ENCODE measurements at places on chromosomes 6 and 20.

DNA sequence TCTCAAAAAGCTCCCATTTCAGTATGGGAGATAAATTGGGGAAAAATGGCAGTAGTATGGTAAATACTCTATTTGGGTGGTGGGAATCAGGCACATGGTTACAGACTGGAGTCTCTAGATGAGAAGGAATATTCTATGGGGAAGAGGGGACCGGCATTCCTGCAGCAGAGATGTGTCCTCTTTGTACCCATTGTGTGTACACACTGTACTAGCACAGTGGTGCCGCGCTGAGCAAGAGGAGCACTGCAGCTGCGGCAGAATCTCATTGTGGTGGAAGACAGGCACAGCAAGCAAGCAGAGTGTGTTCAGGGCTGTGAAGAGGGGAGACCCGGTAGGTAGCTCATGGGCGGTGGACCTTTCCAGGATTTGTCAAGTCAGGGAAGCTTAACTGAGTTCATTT, 13.0 kb downstream of the AFDN start:
- DNase-seq: no peak

GRCh38 chr20:4929686-4930397, 71.5 kb downstream of the SLC23A2 start:
- no peak for DNase-seq

- DNase-seq: no peak
Observed at GRCh38 chr6:6694825-6695624, 106.5 kb downstream of the LY86 start.

GRCh38 chr20:16174311-16174710, 398.9 kb downstream of the KIF16B start:
- no peak for DNase-seq

DNA sequence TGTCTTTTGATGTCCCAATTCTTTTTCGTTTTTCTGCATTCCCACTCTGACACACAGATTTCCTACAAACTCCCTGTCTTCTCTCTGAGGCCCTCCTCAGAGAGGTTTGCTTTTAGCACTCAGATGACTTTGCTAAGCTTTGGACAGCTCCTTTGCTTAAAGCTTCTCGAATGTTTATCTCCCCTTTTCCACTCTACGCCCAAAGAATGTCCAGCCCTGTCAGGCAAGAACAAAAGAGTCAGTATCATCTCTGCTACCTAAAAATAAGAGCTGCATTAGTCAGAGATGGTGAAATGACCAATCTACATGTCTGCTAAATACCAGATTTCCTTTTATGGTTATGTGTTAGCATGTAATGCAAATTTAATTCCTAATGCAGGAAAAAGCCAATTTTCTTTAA, 56.8 kb downstream of the PREP start:
- peak; percentile 84 for DNase-seq

GRCh38 chr6:38177882-38178583, 358.5 kb downstream of the ZFAND3 start:
- DNase-seq: no peak

DNA sequence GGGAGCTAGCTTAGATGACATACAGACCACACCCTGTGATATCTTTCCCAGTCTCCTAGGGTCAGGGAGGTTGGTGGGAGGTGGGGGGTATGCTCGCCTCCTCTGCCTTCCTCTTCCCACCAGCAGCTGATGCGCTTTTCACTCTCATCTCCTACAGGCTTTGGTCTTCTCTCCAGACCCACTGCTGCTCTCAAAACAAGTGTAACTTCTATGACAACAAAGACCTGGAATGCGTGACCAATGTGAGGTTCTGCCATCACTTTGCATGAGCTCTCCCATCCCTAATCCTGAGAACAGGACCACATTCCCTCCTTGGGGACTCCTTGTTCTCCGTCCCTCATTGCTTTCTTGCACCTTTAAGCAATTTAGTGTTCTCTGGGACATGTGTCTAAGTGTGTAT, 2.7 kb downstream of the CTSA start:
- no peak for DNase-seq

DNA sequence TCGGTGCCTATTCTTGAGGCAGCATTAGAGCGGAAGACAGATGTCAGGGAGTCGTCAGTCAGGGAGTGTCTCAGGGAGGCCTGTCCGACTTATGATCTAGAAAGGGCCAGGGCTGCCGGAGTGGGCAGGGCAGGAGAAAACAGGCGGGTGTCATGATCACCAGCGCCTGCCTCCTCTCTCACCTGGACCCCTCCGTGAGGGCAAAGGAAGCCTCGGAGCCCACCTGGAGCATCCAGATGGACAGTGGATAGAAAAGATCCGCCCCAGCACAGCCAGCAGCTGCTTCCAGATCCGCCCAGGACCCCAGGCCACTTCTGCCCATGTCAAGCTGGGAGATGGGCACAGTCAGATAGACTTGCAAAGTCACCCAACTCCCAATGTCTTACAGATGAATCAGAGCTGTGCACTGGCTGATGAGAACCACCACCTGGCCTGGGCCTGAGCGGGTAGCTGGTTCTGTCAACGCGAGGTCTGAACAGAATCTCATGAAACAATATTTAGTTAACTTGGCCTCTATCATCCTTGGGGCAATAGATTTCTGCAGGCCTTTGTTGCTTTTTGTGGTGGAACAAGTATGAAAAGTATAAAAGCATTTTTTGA, 22.2 kb downstream of the PSMG4 start:
- no peak for DNase-seq

GRCh38 chr20:48795732-48796131, 32.1 kb downstream of the PREX1 start:
- DNase-seq: no peak

DNA sequence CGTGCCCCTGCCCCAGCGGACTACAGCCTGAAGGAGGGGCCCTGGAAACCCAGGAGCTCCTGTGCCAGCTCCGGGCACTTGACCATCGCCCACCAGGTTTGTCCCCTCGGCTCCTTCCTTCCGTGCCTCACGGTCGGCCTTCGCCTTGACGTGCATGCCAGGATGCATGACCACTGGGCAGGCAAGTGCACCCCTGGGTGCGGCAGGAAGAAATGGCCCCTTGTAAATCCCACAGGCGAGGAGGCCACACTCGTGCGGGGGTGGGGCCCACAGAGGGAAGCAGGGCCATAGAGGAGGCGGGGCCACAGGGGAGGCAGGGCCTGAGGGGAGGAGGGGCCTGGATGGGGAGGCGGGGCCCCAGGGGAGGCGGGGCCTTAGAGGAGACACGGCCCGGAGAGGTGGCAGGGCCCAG, 81.7 kb downstream of the YTHDF1 start:
- no peak for DNase-seq

DNA sequence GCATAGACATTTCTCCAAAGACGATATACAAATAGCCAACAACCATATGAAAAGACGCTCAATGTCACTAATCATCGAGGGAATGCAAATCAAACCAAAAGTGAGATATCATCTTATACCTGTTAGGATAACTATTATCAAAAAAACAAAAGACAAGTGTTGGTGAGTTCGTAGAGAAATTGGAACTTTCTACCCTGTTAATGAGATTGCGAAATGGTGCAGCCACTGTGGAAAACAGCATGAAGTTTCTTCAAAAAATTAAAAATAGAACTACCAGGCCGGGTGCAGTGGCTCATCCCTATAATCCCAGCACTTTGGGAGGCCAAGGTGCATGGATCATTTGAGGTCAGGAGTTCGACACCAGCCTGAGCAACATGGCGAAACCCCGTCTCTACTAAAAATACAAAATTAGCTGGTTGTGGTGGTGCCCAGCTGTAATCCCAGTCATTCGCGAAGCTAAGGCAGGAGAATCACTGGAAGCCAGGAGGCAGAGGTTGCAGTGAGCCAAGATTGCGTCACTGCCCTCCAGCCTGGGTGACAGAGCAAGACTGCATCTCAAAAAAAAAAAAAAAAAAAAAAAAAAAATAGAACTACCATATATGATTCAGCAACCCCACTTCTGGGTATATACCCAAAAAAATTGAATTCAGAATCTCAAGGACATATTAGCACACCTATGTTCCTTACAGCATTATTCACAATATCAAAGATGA, 170.0 kb upstream of the ZNF184 start:
- DNase-seq: no peak

GRCh38 chr20:22984606-22985005, 50.5 kb upstream of the SSTR4 start:
- no peak for DNase-seq

DNA sequence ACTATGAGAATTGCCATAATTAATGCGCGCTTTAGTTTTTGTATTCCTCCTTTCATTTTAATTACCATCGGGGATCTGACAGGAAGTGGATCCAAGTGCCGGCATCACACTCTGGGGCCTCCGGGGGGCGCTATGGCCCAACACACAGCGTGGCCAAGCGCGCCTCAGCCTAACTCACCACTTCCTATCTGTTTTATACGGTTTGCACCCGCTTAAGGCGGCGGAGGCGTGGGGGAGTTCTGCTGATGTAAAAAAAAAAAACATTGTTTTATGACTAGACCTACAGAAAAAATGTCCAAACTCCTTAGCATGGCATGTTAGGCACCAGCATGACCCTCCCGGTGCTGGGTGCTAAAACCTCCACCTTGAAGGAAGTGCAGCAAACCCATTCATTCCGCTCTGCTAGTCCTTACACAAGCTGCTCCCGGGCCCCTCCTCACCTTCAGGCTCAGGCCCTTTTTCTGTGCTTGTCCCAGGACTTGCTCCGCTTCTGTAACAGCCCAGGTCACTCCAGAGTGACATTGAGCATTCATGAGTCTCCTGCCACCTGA, 4.5 kb upstream of the EBF4 start:
- DNase-seq: peak; percentile 77

DNA sequence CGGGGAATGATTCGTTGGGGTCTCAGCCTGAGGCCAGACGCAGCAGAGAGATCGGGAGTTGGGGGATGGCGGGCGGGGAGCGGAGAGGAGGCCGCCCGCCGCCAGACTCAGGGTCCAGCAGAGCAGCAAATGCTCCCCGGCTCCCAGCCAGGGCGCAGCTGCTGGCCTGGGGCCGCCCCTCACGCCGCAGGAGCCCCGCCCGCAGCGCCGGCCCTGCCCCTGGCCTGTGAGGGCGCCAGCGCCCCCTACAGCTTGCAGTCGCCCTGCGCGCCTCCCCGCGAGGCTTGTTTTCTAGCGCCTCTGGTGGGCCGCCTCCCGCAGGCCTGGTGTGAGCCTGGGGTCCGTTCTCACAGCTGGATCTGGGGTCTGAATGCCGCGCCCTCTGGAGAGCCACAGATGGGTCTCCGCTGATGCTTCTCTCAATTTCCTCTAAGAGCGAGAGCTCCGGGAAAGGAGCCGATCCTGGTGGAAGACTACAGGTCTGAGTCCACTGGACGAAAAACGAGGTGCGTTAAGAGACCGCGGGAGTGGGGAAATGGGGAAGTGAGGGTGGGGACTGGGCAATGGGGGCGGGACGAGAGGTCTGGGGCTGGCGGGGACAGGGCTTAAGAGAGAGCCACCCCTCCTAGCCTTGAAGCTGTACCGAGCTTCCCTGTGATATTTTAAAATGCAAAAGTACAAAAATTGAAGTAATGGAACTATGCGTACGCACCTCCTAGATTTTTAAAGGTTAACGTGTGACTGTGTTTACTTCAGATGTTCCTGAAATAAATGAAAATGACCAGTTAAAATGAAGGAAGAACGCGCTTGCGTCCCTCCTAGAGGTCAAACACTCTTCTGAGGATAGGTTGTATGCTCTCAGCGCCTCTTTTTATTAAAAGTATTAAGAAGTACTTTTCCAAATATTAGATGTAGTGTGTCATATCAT, 30.1 kb downstream of the TRIM38 start:
- peak; percentile 88 for DNase-seq

GRCh38 chr6:149169761-149170511, 147.6 kb upstream of the TAB2 start:
- DNase-seq: peak; percentile 81

DNA sequence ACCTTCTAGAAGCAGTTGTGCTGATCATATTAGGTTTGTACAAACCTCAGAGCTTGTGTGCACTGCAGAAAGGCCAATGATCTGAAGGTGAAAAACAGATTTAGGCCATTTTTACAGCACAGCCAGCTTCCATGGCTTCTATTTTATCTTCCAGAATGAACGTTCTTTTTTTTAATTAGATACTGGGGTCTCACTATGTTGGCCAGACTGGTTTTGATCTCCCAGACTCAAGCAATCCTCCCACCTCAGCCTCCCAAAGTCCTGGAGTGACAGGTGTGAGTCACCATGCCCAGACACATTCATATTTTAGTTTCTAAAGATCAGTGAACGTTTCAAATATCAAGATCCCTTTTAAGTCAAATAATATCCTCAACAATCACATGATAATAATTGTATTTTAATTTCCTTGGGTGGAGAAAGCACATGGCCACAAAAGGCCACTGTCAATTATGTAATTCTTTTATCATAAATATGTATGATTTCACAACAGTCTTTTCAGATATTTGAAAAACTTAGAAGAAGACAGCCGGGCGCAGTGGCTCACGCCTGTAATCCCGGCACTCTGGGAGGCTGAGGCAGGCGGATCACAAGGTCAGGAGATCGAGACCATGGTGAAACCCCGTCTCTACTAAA, 326.7 kb upstream of the JARID2 start:
- DNase-seq: no peak

GRCh38 chr20:46215913-46216707, 92.2 kb downstream of the CDH22 start:
- DNase-seq: peak; percentile 62

GRCh38 chr6:64334636-64335035, 699.0 kb downstream of the PHF3 start:
- no peak for DNase-seq

GRCh38 chr6:36649701-36650484, 28.6 kb upstream of the CDKN1A start:
- DNase-seq: peak; percentile 51

DNA sequence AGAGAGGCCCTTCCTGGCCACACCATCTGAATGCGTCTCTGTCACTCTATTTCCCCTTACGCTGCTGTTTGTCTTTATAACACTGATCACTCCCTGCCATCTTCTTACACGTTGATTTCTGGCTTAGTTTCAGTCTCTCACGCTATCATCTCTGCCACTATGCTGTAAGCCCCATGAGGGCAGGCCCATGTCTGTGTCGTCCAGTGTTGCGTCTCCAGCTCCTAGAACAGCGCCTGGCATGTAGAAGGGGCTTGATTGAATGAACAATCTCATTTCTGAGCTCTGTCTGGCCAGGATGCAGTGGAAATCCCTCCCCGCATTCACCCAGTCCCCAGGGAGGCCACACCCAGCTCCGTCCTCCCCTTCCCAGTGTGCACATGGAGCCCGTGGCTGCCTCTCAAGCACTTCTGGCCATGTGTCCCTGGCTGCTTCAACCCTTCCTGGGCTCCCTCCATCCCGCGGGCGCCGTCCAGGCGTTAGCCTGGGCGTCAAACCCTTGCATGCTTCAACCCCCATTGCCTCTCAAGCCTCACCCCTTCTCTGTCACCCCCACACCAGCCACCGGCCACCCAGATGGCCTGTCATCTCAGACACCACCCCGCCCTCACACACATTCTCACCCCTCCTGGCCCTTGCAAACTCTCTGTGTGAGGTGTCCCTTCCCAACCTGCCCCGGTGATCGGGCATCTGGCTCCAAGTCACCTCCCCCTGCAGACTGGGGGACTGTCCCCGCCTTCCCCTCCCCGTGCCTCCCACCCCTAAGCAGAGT, 71.1 kb downstream of the SRC start:
- DNase-seq: no peak

- no peak for DNase-seq
Observed at GRCh38 chr6:122791310-122791679, 2.2 kb downstream of the SMPDL3A start.

DNA sequence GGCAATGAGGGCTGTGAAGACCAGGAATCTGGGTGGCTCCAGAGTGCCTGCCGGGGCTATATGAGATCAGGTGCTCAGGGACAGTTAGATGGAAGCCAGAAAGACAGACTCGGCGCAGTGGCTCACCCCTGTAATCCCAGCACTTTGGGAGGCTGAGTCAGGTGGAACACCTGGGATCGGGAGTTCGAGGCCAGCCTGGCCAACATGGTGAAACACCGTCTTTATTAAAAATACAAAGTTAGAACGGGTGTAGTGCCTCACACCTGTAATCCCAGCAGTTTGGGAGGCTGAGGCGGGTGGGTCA, 43.4 kb downstream of the BCAS4 start:
- DNase-seq: no peak

Measured in COLO829 (cell line).